ENCODE measurements at places on chromosomes 7 and 10.

DNA sequence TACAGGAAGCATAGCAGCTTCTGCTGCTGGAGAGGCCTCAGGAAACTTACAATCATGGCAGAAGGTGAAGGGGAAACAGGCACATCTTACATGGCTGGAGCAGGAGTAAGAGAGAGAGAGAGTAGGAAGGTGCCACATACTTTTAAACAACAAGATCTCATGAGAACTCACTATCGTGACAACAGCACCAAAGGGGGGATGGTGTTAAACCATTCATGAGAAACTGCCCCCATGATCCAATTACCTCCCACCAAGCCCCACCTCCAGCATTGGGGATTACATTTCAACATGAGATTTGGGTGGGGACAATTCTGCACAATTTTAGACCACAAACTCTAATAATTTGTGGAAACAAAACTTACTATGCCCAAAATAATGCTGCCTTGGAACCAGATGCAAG lies 16.8 kb upstream of the ARMC3 start:
- DNase-seq: no peak

GRCh38 chr10:110137142-110137545 lies 70.3 kb upstream of the MXI1 start:
- peak; percentile 87 for DNase-seq

GRCh38 chr7:45973725-45974532 lies 52.9 kb upstream of the IGFBP3 start:
- DNase-seq: no peak

DNA sequence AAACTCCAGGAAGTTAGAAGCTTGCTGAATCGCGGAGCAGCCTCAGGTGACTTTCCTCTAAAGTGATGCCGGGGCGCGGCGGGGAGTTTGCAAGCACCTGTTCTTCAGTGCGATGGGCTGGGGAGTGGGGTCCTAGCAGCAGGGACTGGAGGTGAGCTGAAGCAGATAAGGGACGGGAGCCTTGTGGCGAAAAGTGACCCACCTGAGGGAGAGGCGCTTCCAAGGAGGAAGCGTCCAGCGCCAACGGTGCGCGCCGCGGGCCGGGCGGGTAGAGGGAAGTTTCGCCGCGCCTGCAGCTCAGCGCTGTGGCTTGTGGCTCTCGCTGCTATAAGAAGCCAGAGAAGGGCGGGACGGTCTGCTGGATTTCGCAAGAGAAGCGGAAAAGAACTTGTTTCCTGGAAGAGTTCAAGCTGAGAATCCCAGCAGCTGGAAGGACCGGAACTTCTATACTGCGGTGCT lies at the start of gene STEAP4:
STEAP4 (minus strand) TSS at position 305 of the 459 bp plus-strand sequence. CDS start 22,625 bp downstream, outside the sequence.
- no peak for DNase-seq

GRCh38 chr7:100888988-100889750 lies at the start of gene UFSP1:
UFSP1 (minus strand) TSS chr7:100889715; CDS start chr7:100889271, 444 bp downstream.
- no peak for DNase-seq

DNA sequence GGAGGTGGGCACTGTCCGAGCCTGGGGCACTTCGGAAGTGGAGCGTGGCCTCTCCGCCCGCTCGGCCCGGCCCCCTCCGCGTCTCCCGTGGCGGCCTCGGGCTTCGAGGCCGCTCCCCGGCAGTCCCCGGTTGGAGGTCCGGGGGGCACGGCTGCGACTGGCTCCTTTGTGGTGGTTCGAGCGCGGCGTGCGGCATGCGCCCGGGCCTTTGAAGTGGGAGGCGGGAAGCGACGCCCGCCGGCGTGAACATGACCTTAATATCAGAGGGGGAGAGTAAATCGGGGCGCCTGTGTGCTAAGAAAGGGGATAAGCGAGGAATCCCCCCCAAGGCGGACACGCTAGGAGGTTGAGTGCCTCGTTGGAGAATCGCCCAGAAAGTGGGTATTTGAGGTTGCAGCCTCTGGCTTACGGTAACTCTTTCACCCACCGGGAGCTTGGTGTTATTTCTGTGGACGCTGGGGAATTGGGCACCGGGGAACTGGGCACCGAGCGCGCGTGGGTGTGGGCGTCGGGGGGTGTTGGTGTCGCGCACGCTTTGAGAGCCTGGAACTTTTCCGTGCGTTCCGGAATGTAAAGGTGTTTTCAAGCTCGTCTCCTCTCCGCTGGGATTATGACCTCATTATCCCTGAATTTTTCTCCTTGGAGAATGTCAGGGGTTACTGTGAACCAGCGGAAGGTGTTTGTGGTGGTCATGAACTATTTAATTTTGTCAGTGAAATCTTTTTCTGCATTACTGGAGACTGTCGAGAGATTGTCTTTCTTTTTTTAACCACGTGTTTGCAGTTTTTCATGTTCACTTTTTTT lies 660 bp downstream of the SUV39H2 start:
- DNase-seq: no peak

GRCh38 chr10:93554760-93555432 lies 11.6 kb upstream of the FFAR4 start:
- peak; percentile 41 for DNase-seq

GRCh38 chr7:158351481-158351880 lies 236.1 kb downstream of the PTPRN2 start:
- no peak for DNase-seq

DNA sequence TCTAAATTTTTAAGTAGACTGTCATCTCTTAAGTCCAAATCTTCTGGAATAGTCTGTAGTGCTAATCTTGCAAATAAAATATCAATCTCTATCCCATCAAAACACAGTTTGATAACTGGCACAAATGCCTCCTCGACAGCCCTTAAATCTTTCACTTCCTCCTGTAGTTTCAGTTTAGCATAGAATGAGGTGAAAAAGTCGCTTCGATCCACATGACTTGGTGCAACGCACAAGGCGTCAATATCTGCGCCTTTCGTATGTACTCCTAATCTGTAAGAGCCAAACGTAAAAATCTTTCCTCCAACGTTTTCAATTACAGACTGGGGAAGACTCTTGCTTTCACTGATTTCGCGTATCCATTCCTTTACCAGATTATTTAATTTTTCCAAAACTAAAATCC lies 603 bp downstream of the PAPOLB start:
- DNase-seq: no peak

DNA sequence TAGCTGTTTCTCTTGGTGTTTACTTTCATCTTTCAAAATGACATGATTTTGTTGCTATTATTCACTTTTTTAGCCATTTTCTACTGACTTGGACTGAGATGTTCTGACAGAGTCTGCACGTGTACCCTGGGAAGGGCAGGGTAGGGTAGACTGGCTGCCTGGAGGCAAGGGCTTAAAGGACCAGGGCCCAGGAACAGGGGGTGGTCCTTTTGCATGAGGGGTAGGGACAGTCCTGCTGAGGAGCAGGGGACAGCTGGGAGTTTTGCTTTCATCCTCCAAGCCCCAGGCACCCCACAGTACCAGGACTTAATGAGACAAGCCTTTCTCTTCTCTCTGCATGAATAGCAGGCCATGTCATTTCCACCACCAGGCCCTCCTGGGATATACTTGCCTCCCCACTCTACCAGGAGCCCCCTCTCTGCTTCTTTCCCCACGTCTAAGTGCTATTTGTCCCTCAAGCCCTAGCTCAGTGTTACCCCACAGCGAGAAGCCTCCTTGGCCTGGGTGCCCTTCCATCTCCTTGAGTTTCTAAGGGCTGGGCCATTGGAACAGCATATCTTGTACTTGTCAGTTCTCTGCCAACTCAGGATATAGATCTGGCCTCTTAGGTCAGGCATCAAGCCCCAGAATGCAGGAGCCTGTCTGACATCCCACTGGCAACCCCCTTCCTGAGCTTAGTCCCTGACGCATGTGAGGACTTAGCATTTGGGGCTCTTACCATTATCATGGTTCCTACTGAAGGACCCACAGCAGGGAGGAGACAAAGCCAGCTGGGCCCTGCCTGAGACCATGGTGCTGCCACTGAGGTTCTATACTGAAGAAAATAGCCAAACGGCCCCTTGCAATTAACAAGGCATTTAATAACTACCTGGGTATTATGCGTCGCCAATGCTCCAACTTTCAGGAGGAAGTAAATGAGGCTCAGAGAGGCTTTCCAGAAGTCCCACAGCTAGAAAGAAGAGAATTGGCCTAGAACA lies 78.4 kb upstream of the UNC5B start:
- DNase-seq: no peak

DNA sequence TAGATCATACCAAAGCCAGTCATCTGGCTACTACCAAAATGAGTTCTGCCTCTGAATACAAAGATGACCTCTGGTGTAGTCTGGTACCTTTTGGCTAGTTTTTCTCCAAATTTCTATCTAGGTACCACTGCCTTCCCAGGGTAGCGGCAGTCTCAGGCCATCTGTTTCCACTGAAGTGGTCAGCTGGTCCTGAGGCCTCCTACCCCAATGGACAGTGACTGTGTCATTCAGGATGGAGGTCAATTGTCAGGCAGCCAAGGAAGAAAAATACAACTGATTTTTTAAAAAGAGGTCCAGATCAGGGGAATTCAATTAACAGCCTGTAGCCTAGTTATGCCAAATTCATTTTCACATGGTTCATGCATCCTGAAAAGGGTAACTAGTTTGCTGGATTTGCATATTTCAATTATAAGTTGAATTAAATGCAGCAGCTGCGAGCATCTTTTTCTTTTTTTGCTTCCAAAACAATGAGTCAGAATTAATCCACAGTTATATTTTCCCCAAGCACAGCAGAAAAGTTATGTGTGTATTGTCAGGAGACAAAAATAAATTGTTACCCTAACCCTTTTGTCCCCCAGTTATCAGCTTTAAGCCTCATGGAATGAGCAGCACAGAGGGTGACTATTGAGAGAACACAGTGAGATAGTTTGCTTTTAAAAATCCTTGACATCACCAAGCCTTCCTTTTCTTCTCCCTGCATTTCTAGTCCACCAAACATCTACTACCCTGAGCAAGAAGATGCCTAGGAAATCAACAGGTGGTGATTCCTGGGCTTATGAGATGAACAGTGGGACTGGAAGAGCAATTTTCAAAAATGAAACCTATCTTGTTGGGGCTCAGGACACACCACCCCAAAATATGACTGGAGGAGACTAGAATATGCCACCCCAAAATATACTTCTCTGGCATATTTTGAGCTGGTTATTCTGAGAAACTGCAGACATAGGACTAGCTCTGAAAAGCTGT lies 27.7 kb downstream of the BCCIP start:
- DNase-seq: no peak

GRCh38 chr10:2782265-2782664 lies 285.1 kb upstream of the PFKP start:
- no peak for DNase-seq

DNA sequence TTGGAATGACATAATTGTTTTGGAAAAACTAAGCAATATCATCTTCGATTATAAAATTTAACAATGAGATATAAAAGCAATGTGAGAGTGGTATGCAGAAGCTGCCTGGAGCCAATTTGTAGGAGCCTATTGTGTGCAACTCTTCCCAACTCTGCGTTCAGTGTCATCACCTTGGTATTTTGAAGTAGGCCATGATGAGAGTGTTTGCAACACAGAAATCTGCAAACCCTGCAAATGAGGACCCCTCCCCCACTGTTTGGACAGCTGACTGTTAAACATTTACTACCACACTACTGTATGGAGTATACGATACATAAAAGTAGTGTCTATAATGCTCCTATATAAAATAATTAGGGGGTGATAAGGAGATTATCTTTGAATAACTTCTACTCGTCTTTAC lies 531.3 kb downstream of the ATRNL1 start:
- no peak for DNase-seq

DNA sequence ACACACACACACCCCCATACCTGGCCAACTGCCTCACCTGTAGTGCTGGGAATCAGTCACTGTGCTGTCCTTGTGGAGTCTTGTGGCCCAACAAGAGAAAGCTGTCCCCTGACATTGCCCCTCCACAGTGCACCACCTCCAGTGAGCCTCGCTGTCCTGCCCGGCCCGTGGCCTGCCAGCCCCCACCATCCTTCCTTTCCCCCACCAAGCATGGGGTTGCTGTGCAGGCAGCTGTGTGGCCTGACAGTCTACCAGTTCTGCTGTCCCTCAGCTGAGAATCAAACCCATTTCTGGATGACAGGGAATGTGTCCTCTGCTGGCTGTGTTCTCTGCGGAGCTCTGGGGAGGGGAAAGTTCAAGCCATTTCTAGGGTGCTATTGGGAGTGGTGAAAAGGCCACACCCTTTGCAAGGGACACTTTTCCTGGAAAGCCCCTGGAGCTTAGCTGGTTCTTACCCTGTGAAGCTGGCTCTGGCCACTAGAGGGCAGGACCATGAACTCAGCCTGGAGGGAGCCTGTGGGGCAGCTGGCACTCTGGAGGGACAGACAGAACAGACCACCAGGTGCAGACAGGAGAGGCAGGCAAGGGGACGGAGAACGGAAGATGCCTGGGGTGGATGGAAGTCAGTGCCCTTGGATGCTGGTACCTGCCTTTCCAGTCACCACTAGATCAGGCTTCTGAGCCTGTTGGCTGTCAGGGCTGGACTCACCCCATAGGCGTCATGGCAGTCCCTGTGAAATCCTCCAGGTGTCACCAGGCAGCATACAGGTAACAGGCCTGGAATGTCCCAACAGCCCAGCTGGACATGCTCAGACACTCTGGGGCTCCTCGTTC lies 10.5 kb upstream of the MTPAP start:
- peak; percentile 77 for DNase-seq

DNA sequence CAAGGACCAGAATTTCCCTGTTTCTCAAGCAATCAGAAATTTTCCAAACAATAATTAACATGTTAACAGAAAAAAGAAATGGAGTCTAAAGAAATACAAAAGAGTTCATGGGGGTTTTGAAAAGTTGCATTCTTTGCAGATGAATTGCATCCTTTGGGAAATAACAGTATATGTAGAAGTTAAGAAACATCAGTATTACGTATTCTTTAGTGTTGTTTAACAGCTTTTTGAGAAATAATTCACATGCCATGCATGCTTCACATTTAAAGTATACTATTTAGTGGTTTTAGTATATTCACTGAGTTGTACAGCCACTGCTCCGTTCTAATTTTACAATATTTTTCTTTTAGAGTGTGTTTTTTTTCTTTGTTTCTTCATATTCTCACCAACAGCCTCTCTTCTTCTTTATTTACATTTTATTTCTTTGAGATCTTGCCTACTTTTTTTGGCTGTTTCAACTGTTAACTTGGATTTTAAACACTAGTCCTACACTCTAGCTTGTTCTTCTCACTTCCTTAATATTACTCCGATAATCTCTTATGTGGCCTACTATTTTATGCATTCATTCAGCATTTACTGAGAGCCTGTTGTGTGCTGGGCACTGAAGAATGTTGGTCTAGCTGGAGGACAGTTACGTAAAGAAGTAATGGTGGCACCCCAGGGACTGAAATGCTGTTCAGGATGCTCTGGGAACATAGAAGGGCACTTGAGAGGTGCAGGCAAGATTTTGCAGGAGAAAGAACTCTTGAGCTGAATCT lies 330.1 kb downstream of the EXOC4 start:
- no peak for DNase-seq

- DNase-seq: no peak
Measured at GRCh38 chr7:137820156-137820555, 26.6 kb downstream of the DGKI start.

GRCh38 chr7:54773472-54774399 lies 14.7 kb upstream of the SEC61G start:
- peak; percentile 56 for DNase-seq

DNA sequence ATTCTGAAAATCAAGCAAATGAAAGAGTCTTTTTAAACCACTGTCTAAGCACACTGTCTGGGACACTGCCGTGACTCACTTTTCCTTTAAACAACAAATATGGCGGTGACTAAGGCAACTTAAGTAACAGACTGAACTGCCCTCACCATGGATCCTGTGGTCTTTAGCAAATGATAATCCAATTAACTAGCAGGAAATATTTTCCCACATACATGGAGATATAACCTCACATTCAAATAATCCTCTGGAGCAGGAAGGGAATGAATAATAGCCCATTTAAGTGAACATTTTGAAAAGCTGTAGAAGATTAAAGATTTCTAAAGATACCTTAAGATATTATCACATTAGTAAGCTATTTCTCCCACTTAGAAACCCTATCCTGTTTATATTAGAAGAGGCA lies 40.3 kb upstream of the LRRC17 start:
- DNase-seq: no peak

All from hematopoietic multipotent progenitor cell treated with erythropoietin and hydrocortisone succinate and interleukin-3 and kit ligand, for 17 days (in vitro differentiated cells).